ENCODE measurements at places on chromosomes 6 and 20.

GRCh38 chr20:51023617-51024155, 779 bp upstream of the KCNG1 start:
- no peak for DNase-seq

DNA sequence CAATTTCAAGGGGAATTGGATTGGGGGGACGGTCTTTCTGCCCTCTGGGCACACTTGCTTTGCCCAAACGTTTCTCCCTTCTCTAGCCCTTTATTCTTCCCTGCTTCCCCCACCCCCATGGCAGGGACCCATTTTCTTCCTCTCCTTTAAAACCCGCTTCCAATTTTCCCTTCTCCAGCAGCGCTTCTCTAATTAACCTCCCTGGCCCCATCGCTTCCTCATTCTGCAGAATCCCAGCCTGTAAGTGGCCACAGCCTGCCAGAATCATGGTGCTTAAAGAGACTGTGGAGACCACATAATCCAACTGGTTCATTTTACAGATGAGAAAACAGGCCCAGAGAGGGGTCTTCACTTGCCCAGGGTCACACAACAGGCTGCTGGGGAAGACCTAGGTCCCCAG, 61.4 kb downstream of the CPNE5 start:
- no peak for DNase-seq

- peak; percentile 83 for DNase-seq
These were observed 119.7 kb upstream of the ZNF184 start for GRCh38 chr6:27592481-27593199.

GRCh38 chr20:7889736-7890135, 50.5 kb downstream of the HAO1 start:
- DNase-seq = no peak

- DNase-seq = peak; percentile 99
These were observed 13.6 kb upstream of the CALHM6 start for GRCh38 chr6:116447496-116448011.

GRCh38 chr6:135121434-135121833, 59.7 kb upstream of the MYB start:
- DNase-seq = no peak

GRCh38 chr6:138517635-138518034, 18.3 kb upstream of the NHSL1 start:
- peak; percentile 26 for DNase-seq

- no peak for DNase-seq
These were observed 9.1 kb upstream of the CST4 start for GRCh38 chr20:23697947-23698346.

DNA sequence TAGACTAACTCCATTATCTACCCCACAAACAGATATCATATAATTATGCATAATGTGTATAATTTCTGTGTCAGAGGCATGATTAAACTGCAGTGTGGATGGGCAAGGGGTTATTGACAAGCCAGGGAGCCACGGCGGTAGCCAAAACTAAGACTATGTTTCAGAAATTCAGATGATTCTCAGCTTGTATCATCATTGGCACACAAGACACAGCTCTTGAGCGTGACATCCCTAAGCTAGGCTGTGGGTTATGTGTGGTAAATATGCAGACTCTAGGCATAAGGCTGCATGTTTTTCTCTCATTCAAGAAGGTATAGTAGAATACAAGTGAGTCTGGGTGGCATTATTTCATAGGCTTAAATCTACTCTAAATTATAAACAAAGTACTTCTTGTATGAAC, 154.3 kb downstream of the KLHL32 start:
- no peak for DNase-seq

DNA sequence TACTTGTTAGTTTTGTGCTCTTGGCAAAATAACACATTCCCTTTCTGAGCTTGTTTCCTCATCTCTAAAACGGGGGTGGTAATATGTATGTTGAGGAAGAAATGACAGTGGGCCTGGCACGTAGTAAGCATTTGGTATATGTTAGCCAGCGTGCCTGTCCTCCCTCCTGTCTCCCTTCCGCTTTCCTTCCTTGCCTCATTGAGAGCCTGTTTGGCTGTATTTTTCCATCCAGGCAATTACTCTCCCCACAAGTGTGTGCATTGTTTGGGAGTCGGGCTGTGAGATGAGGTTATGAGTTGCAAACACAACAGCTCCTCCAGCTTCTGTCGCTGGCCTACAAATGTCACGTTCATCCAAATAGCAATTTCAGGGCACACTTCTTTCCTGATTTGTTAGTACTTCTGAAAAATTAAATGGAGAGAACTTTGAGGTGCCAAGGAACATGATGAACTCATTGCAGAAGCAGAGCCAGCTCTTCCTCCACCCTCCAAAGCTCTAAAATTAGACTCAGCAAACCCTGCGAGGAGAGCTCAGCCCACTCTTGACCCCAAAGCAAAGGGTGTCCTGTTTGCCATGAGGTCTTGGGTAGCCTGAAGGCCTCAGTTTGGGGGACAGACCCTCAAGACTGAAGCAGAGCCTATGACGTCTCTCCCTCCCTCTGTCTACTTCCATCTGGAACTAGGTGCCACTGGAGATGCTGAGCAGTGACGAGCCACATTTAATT, 50.7 kb upstream of the TOX2 start:
- DNase-seq = no peak

DNA sequence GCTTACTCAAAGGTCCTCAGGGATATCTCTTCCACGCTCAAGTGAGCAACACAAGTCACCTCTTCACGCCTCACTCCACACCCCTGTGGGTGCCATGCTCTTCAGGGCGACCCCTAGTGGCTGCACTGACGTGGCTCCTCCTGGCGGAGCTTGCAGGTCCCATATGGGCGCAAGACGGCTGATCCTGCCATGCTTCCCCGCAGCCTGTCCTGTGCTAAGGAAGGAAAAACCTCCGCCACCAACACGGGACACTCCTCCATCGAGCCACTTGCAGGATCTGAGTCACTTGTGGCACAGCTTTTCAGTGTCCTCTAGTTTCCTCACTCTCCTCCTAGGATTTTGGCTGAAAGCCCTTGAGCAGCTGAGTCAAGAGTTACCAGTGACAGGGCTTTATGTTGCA, 90.7 kb downstream of the KHDC1L start:
- no peak for DNase-seq

DNA sequence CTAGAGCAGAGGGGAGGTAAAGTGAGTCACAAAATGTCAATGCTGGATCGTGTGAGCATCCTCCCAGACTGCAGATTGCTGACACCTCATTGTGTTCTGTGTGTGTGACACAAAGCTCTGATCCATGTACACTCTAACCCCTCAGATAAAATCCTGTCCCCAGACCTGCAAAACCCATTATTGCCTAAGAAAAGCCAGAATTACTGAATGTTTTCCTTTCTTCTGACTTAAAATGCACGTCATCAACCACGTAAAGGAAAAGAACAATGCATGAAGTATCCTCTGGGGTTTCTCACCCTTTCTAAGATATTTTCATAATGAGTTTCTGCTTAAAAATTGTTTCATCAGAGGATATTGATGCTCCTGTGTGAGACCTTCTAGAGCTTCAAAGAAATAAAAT, 218.0 kb upstream of the PREP start:
- no peak for DNase-seq

DNA sequence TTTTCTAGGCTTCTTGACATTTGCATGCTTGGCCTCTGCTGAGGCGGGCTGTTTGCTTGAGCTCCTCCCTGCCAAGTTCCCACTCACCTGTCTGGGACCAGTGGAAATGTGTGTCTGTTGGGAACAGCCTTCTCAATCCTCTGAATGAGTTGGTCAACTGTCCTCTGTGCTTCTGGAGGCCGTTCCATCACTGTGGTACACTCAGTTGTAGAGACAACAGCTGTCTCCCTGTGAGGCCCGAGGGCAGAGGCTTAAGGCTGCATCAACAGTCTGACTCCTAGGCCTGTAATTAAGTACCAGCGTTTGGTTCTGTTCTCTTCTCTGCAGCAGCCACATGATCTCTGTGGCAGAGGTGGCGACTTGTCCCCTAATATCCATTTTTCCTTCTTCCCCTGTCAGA, 110.9 kb downstream of the CDC5L start:
- no peak for DNase-seq

DNA sequence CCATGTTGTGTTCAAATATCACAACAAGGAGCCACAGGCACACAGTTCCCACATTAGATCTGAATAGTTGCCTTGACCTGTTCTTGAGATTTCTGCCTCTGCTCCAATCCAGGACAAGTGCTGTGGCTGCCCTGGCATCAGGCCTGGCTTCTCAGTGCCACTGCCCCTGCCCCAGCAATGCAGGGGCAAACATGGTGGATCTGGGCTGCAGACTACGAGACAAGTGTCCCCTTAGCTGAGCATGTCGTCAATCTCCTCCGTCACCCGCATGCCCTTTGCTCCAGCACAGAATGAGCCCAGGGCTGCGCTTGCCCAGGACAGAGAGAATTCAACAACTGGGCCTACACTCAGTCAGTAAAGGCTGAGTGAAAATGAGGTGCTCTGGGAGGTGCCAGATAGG, 201.6 kb downstream of the SYNDIG1 start:
- DNase-seq = no peak

- peak; percentile 88 for DNase-seq
These were observed 28.9 kb downstream of the PREP start for GRCh38 chr6:105374010-105374420.

DNA sequence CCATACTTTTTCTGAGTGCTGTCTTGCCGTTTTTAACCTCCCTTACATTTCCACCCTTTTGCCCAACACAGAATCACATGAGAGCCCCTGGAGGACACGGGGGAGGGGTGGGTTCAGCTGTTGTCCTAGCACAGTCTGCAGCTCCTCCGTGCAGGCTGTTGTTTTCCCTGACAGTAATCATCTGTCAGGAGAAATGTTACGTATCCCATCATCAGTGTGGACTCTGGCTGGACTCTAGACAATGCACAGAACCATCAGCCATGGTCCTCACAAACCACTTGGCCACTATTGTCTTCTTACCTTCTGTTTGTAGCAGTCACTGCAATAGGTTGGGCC, 92.1 kb downstream of the RIN2 start:
- DNase-seq = no peak

GRCh38 chr20:12786276-12786675, 222.5 kb upstream of the SPTLC3 start:
- DNase-seq = no peak

DNA sequence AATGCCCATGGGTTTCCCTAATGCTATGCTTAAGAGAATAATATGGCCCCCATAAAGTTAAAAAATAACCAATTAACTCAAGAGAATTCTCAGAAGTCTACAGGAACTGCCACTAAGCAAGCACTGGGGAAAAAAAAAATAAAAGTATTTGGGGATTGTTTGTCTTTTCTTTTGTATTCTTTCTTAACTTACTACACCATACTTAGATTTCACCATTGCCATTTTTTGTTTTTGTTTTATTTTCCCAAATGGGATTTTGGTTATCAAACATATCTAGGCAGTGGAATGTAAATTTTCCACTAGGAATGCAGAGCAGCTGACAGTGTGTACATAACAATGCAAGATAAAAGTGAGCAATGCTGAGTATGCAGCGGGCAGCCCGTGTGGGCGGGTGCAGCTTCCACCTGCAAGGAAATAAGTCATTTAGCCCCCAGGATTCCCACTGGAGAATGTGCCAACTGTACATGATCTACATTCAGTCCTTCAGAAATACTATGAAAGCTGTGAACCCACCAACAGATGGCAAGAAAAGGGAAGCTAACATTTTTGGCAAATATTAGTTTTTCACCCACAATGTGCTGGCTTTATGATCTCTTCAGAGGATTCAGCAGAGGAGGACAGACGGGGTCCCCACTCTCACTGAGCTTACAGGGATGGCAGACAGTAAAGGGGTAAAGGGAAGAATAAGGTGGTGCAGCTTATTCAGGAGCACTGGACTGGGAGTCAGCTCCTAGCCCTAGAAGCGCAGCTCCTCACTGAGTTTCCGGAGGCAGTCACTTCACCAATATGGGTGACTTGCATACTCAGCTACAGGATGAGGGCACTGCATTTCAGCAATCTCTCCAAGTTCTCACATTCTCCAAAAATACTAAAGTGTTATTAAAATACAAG, 44.4 kb downstream of the DCDC2 start:
- DNase-seq = peak; percentile 98

DNA sequence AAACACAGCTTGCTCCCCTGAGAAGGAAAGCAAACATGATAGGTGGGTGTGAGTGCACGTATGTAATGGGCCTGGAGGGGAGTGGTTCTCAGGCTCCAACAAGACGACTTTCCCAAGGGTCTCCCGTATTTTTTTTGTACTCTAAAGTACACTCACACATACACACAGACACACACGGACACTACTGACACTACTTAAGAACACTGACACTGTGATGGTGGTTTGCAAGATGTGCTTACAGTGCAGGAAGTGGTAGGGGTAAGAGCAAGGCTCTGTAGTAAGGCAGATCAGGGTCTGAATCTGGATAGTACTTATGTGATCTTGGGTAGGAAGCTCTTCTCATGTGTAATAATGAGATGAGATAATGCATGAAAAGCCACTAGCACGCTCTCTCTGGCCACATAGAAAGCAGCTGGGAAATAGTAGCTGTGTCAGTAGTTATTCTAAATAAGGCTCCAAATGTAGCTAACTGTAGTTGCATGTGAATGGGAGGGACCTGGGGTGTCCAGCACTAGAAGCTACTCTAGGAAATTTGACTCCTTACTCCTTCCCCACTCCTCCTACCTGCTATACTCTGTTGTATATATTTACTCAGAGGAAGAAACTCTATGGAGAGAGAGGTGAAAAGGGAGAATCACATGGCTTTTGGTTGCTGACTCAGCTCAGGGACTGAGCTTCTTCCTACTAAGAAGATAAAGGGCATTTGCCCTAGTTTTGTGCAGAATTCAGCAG, 8.4 kb upstream of the ZBTB24 start:
- DNase-seq = peak; percentile 20

DNA sequence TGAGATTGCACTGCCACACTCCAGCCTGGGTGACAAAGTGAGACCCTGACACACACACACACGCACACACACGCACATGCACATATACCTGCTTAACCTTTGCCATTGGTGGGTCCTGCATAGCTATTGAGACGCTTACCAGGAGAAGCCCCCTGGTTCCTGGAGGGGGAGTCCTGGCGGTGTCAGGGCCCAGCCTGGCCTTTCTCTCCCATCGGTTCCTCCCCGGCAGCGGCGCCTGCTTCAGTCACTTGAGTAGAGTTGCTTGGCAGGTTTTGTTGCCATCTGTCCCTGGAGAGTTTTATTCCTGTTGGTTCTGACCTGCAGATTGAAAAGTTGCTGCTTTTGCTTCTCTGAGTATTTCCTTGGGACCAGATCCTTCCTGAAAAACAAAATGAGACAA, 20.6 kb upstream of the FAM209A start:
- no peak for DNase-seq

GRCh38 chr20:16517946-16518783, 55.1 kb downstream of the KIF16B start:
- peak; percentile 6 for DNase-seq

GRCh38 chr20:59006864-59007664, at the start of gene CTSZ:
Gene CTSZ (minus strand): TSS chr20:59007254. CDS start chr20:59007128, 126 bp downstream.
- DNase-seq = no peak
